ENCODE measurements at places on chromosomes 5 and 9.
A peak's percentile ranks its signal among the peaks of the same experiment; 100 is the strongest.

DNA sequence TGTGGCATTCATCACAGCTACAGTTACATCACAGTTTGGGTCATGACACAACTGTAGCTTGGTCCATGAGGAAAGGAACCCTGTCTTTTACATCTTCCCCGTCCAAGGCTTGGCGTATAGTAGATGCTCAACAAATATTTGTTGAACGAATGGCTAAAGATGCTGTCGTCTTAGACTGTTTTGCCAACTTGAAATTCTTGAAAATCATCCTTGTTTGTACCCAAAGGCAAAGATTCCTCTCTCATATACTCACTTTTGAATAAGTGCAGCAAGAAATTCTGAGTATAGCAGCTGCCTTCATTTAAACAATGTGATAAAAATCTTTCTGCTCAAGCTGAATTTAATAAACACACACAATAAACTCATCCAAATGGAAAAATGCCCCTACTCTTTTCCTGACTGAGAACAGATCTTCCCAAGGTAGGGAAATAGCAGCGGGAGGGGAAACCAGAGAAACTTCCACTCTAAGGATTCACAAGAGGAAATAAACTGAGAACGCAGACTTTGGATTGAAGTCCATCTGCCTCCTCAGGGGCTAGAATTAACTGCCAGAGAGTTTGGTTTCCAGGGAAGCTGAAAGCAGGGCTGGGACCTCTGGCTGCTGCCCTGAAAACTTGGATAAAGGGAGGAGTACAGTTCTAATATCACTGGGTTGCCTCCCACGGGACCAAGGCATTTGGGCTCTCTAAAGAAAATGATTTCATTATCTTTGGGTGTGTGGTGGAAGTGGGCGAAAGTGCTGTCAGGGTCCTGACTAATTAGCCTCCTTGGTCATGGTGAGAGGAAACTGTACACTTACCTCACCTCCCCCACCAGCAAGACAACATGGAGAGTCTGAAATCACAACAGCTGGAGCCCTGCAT is 99.1 kb downstream of the DPYSL3 start:
- no peak for DNase-seq

DNA sequence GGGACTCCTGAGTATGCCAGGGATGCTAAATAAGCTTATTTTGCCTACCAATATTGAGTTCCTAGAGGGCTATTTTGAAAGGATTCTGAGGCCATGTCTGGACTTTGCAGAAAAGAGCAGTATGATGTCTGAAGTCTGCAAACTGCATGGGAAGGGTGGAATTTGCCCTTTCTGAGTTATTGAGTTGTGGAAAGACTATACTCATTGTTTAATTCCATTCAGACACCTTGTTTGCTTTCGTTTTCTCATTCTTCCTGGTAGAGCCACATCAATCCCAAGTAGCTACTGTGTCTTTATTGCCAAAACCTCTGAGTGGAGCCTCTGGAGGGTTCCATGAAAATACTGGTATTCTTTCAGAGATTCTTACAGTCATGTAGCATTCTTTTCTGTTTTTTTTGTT is 50.9 kb upstream of the PPP1R2B start:
- DNase-seq: no peak

DNA sequence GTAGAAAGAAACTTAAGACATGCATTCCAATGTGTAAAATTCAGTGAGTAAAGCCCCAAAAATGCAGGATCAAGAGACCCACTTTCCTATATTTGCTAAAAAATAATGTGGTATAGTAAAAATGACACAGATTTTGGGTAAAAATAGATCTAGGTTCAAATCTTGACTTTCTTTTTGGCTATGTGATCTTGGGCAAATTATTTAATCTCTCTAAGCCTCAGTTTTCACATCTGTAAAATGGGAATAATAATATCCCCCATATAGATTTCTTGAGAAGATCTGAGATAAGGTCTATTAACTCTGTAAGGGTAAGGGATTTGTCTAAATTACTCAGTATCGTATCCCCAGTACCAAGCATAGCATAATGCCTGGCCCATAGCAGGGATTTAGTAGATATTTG is 172.3 kb downstream of the CARTPT start:
- no peak for DNase-seq

DNA sequence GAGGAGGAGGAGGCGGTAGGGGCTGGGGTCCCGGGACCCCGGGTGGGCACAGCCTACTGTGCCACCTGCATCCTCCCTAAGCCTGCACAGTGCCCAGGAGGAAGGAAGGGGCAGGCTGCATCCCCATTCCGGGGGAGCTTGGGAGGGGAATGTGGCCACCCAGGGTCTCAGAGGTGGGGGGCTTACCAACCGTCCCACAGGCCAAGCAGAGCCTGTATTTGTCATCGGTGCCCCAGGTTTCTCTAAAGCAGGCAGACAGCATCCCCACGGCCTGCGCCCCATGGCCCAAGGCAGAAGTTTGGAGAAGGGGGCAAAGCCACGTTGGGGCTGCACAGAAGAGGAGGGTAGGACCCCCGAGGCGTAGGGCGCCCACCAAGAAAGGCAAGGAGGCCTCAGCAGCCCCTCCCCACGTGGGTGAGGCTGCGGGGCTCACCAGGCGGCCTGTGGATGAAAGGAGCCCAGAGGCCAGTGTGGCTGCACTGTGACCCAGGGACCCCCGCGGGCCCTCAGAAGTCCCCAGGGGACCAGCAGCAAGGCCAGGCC is 507 bp upstream of the GPSM1 start:
- no peak for DNase-seq

DNA sequence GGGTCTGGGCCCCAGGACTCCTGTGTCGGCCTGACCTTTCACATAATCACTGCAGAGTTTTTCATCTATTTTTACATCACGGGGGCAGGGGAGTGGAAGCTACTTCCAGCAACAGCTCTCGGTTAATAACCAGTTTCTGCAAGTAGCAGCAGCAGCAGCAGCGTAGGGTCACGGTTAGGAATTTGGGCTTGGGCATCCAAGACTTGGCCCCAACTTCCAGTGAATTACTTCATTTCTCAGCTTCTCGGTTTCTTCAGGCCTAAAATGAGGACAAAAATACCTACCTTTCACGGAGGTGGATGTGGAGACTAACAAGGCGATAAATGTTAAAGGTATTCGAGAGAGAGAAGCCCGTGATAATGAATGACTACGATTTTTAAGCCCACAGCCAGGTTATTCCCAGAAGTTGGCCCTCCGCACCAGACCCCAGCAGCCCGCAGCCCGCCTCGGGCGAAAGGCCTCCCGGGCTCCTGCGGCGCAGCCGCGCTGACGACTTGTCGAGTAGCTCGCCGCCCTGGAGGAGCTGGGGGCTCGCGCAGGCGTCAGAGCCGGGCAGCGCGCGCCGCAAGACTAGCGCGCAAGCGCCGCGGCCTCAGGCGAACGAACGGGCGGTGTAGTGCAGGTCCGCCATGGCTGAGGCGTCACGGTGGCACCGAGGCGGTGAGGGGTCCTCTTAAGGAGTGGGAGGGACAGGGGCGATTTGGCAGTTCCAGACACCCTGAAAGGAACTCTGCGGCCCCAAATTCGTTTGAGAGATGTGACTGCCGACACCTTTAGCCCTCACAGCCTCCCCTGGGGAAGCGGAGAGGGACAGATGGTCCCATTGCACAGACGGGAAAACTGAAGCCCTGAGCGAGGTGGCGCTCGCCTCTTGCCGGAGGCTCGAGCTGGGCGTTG is at the start of gene PKD2L2:
TSS of gene PKD2L2 (plus strand) at position 595 of the 897 bp plus-strand sequence. CDS start at position 630, 35 bp downstream.
- DNase-seq: peak; percentile 73

DNA sequence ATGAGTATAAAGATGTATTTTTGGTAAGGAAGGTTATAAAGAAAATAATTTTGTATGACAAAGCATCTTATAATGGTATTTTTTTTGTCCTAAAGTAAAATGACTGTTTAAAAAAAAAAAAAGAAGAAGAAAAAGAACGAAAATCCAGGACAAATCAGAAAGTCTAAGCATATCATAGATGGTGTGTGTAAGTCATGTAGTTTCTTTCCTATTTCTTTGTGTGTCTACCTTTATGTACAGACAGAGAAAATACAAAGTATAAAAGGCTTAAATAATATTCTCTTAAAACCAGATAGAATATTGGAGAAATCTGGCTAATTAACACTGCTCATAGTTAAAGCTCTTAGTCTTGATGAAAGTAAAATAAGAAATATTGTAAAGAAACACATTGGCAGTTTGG is 7.7 kb downstream of the RIGI start:
- no peak for DNase-seq

GRCh38 chr5:178730940-178731265 is 444 bp upstream of the ZNF354A start:
- no peak for DNase-seq

DNA sequence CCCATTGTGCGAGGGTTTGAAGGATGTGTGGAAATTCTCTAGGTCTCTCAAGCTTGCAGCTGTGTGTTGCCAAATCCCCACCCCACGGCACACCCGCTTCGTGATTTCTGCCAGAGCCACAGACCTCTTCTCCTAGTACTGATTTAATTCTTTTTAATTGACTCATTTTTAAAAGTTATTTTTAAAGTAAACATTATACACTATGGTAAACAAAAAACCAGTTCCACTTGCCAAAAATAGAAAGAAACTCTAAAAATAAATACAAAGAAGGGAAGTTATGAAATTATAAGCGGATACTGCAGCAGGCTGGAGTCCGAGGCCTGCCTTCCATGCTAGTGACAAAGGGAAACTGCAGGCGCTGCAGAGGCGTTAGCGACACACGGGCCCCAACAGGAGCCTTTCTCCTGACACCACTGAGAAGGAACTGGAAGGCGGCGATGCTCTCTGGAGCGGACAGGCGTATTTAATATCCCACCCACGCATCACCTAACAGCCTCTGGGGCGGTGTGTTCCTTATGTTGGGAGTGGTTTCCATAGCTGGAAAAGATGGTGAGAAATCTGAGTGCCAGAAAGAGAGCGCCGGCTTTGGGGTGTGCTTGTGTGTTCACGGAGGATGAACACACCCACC is 122.5 kb downstream of the COL23A1 start:
- no peak for DNase-seq

DNA sequence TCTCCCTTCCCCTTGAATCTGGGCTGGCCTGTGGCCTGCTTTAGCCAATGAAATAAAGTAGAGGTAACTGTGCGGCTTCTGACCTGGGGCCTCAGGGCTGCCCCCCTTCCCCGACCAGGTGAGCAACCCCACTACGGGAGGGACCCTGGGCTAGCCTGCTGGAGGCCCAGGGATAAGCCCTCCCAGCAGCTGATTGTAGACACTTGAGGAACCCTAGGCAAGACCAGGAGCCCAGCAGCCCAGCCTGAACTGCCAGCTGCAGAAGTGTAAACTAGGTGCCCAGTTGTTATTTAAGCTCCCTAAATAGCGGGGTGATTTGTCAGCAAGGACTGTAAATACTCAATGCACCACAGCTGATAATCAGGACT is 41.3 kb downstream of the RAPGEF1 start:
- no peak for DNase-seq

GRCh38 chr5:150272531-150272930 is 17.0 kb downstream of the CAMK2A start:
- no peak for DNase-seq

DNA sequence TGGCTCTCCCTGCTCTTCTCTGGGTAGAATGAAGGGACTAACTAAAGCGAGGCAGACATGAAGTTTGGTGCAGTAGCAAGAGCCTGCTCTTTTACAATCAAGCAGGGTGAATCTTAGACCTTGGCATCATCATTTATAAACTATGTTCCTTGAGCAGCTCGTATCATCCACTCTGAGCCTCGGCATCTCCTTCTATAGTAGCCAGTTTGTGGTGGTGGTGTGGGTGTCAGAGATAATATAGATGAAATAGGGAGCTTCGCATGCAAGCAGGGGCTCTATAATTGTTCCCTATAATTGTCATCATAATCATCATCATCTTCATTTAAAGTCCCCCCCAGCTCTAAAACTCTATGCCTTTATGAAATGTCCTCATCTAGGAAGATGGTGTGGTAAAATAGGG is 72.5 kb upstream of the SAP30L start:
- DNase-seq: no peak

GRCh38 chr9:129702589-129703520 is 37.4 kb downstream of the PRRX2 start:
- DNase-seq: no peak

GRCh38 chr9:26170190-26170589 is 491.9 kb upstream of the TUSC1 start:
- no peak for DNase-seq

DNA sequence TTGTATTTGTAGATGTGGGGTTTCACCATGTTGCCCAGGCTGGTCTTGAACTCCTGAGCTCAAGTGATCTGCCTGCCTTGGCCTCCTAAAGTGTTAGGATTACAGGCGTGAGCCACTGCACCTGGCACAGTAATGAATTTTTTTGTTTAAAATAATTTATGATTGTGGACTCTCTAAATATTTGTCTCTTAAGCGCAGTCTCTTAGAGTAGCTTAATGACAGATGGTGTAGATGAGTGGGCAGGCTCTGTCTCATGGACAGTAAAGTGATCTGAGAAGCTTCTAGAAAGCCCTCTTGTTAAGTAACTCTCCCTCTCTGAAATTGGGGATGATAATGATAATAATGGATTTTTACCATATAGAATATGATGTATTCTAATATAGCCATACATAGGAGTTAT is 47.5 kb upstream of the KIAA1958 start:
- DNase-seq: no peak

DNA sequence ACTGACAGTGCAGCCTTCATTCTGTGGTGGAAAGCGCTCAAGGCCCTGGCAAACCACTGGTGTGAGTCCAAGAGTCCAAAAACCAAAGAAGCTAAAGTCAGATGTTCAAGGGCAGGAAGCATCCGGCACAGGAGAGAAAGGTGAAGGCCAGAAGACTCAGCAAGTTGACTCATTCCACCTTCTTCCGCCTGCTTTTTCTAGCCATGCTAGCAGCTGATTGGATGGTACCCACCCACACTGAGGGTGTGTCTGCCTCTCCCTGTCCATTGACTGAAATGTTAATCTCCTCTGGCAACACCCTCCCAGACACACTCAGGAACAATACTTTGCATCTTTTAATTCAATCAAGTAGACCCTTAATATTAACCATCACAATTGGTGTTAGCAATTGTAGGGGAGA is 296.1 kb downstream of the NDUFS4 start:
- no peak for DNase-seq

DNA sequence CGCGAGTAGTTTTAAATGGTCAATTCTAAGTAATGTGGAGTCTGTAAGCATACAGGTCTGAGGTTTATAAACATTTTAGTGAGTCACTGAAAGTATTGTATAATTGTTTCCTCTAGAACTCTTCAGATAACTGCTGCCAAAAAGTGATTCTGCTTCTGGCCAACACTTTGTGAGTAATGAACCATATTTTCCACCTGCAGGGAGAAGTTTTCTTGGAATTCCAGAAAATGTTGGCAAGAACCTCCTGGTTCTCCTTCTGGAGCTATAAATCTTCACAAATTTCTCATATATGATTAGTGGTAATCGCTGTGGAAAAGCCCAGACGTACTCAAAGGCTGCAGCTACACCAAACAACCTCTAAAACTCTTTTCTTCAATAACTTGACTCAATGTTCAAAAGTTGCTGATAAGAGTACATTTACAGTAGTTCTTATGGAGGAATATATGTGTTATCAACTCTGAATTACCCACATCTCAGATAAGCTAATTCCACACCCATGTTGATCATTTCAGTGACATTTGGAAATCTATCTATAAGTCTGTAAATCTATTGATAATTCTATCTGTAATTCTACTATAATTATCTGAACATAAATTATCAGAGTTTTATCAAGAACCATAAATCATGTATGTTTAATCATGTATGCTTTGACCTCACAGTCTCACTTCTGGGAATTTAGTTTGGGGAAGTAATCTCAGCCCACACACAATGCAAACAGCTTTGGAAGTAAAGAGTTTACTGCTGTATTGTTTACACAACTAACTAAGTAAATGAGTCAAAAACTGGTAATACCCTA is 74.1 kb downstream of the FNBP1 start:
- DNase-seq: no peak
